ENCODE measurements at places on chromosomes 6 and 20. TPM values are rescaled to one million over a fixed set of nuclear protein-coding genes. Genes with fewer than 3 reads are reported as not detected.

Gene CAGE1
- 0.30 TPM for total RNA-seq

Gene CDH4
- total RNA-seq = 3.2 TPM

Gene COL11A2
- total RNA-seq = 1.3 TPM

Gene RSPO4
- 0.34 TPM for total RNA-seq

Gene RSPH9
- total RNA-seq = 0.55 TPM

GRCh38 chr6:132380358-132381029 lies 20.8 kb downstream of the MOXD1 start:
- no peaks in the 10 kb centered on the region for H3K4me1 ChIP-seq
- H3K27me3 ChIP-seq = no peaks in the 10 kb centered on the region
- no peak overlapping the region for H3K27ac ChIP-seq
- H3K36me3 ChIP-seq = no peaks in the 10 kb centered on the region

DNA sequence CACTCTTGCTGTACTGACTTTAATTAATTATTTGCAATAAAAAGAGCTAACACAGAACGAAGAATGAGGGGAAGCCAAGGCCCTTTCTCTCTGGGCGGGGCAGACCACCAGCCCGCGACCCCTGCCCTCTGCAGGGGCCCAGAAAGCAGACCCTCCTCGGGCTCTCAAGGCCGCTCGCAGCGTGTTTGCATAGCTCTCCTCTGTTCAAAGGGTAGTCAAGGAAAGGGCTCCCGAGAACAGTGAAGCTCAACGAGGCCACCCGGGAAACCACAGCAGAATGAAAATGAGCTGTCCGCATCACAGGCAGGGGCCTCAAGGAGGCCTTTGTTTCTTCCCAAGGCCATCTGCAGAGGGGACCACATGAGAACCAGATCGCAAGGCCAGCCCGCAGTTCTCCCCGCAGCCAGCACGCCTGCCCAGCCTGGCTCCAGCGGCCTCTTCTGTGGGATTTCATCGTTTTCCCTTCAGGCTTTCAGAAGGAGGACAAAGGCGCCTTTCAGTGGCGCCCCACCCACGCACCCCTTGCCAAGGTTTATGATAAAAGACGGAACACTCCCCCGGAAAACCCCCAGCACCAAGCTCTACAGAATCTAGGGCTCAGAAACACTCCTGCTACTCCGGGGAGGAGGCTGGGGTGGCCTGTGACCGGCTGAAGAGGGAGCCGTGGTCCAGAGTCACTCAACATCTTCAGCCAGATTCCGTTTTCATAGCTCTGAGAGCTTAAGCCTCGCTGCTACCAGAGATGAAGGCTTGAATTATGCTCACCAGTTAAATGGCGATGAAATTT lies 25.3 kb downstream of the ACSS1 start:
- H3K27ac ChIP-seq = no peak overlapping the region
- H3K4me1 ChIP-seq = peaks cover 8% of the 10 kb centered on the region
- H3K36me3 ChIP-seq = no peaks in the 10 kb centered on the region
- DNase-seq = peak; percentile 29

- H3K27ac ChIP-seq = no peak overlapping the region
- no peaks in the 10 kb centered on the region for H3K36me3 ChIP-seq
- H3K4me3 ChIP-seq = no peak overlapping the region
- H3K27me3 ChIP-seq = no peaks in the 10 kb centered on the region
These were observed 408.2 kb upstream of the FKBP1C start for GRCh38 chr6:62803094-62803493.

DNA sequence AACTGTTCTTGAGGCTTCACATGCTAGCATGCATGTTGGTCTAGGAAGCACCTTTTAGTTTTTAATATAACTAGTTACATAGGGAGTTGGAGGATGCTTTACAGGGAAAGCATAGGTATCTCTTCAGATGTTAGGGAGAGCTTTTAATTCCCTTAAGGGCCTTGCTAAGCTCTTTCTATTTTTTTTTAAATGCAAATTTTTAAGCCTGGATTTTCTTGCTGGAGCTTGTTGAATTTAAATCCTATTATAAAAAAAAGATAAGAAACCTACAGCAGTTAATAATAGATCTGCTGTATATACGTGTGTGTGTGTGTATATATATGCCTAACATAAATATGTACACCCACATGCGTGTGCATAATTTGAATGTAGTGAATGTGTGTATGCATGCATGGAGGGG lies 79.0 kb downstream of the FIG4 start:
- H3K27ac ChIP-seq = no peak overlapping the region
- peaks cover 10% of the 10 kb centered on the region for H3K4me1 ChIP-seq
- H3K4me3 ChIP-seq = no peak overlapping the region
- DNase-seq = no peak
- no peaks in the 10 kb centered on the region for H3K36me3 ChIP-seq

- no peaks in the 10 kb centered on the region for H3K36me3 ChIP-seq
- no peak overlapping the region for H3K27ac ChIP-seq
- no peak for DNase-seq
- no peaks in the 10 kb centered on the region for H3K27me3 ChIP-seq
- H3K4me1 ChIP-seq = no peaks in the 10 kb centered on the region
- no peak overlapping the region for H3K4me3 ChIP-seq
These were observed 181.3 kb upstream of the KCNQ5 start for GRCh38 chr6:72440611-72441010.

GRCh38 chr6:47477497-47478232 lies at the start of gene CD2AP:
Gene CD2AP (plus strand): TSS chr6:47477789. CDS start chr6:47478245, 456 bp downstream.
- H3K4me3 ChIP-seq = peak within 1 kb of the TSS; percentile 90
- peak within 1 kb of the TSS; percentile 93 for H3K27ac ChIP-seq
- H3K36me3 ChIP-seq = no peaks in the 10 kb centered on the region
- DNase-seq = peak; percentile 67

GRCh38 chr6:57267586-57268293 lies 45.6 kb upstream of the RAB23 start:
- H3K4me1 ChIP-seq = peaks cover 35% of the 10 kb centered on the region
- no peaks in the 10 kb centered on the region for H3K36me3 ChIP-seq
- H3K27me3 ChIP-seq = no peaks in the 10 kb centered on the region
- peak overlapping the region; percentile 76 for H3K27ac ChIP-seq
- no peak overlapping the region for H3K4me3 ChIP-seq
- DNase-seq = peak; percentile 99

- no peaks in the 10 kb centered on the region for H3K36me3 ChIP-seq
- no peaks in the 10 kb centered on the region for H3K4me1 ChIP-seq
- DNase-seq = no peak
- H3K27me3 ChIP-seq = no peaks in the 10 kb centered on the region
- H3K4me3 ChIP-seq = no peak overlapping the region
These were observed 67.4 kb upstream of the TOP1 start for GRCh38 chr20:40961176-40961575.

- no peaks in the 10 kb centered on the region for H3K4me1 ChIP-seq
- DNase-seq = no peak
- no peaks in the 10 kb centered on the region for H3K27me3 ChIP-seq
- H3K27ac ChIP-seq = no peak overlapping the region
These were observed 416.8 kb upstream of the SPTLC3 start for GRCh38 chr20:12591949-12592470.

GRCh38 chr6:162999575-163000285 lies 272.0 kb downstream of the PACRG start:
- H3K36me3 ChIP-seq = no peaks in the 10 kb centered on the region
- peak; percentile 92 for DNase-seq
- peaks cover 3% of the 10 kb centered on the region for H3K4me1 ChIP-seq
- peak overlapping the region; percentile 24 for H3K27ac ChIP-seq
- no peaks in the 10 kb centered on the region for H3K27me3 ChIP-seq

DNA sequence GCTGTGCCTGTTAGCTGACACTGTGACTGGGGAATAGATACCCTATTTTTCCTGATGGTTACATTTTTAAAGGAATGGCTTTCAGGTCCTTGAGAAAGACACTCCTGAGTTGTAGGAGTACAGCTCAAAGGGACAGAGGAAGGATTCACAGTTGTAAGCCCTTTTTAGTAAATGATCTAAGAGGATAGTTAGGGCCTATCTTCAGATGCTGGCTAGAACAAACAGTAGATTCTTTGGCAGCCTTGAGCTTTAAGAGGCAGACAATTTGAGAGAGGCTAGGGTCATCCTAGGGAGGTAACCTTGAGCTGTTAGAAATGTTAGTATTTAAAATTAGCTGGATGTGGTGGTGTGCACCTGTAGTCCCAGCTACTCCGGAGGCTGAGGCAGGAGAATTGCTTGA lies 111.5 kb downstream of the ZFAND3 start:
- H3K27ac ChIP-seq = no peak overlapping the region
- H3K4me3 ChIP-seq = no peak overlapping the region
- H3K27me3 ChIP-seq = no peaks in the 10 kb centered on the region
- DNase-seq = no peak
- H3K36me3 ChIP-seq = no peaks in the 10 kb centered on the region

DNA sequence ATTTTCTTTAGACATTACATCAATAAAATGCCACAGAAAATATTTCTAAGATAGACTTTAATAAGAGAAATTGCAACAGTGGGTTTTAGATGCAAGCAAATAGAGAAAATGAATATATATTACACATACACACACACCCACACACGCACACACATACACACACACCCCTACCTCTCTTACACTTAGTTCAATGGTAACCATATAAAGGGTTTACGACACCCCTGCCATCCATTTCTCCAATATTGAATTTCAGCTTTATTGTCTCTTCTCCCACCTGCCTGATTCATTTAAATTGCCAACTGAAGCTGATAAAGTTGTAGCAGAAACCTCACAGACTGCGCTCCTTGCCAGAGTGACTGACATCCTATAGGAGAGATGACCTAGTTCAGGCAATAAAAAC lies 154.6 kb downstream of the ADAT2 start:
- H3K36me3 ChIP-seq = no peaks in the 10 kb centered on the region
- DNase-seq = no peak
- H3K27ac ChIP-seq = no peak overlapping the region
- H3K4me3 ChIP-seq = no peak overlapping the region
- no peaks in the 10 kb centered on the region for H3K4me1 ChIP-seq

DNA sequence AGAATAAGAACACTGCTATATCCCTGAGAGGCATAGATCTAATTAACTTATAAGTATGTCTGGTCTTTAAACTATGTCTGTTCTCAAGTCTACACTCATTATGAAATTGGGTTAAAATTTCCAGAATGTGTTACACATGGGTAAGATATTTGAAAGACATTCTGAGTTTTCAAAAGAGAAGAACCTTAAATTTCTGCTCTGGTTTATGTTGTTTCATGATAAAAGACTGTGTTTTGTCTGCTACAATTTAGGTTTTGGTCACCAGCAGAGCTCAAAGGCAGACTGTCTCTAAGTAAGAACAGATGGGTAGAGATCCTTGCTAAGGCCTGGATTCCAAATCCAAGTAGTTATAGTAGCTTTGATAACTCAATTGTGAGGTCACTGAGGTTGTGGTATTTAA lies 6.0 kb downstream of the STMND1 start:
- no peak overlapping the region for H3K4me3 ChIP-seq
- peaks cover 4% of the 10 kb centered on the region for H3K27me3 ChIP-seq
- no peaks in the 10 kb centered on the region for H3K36me3 ChIP-seq

GRCh38 chr6:75334266-75335040 lies 49.9 kb upstream of the TMEM30A start:
- no peak overlapping the region for H3K4me3 ChIP-seq
- no peaks in the 10 kb centered on the region for H3K27me3 ChIP-seq
- no peaks in the 10 kb centered on the region for H3K36me3 ChIP-seq
- H3K27ac ChIP-seq = no peak overlapping the region

- no peaks in the 10 kb centered on the region for H3K27me3 ChIP-seq
- no peak overlapping the region for H3K27ac ChIP-seq
- peaks cover 14% of the 10 kb centered on the region for H3K4me1 ChIP-seq
These were observed 13.5 kb downstream of the NCOA7 start for GRCh38 chr6:125804264-125804663.

DNA sequence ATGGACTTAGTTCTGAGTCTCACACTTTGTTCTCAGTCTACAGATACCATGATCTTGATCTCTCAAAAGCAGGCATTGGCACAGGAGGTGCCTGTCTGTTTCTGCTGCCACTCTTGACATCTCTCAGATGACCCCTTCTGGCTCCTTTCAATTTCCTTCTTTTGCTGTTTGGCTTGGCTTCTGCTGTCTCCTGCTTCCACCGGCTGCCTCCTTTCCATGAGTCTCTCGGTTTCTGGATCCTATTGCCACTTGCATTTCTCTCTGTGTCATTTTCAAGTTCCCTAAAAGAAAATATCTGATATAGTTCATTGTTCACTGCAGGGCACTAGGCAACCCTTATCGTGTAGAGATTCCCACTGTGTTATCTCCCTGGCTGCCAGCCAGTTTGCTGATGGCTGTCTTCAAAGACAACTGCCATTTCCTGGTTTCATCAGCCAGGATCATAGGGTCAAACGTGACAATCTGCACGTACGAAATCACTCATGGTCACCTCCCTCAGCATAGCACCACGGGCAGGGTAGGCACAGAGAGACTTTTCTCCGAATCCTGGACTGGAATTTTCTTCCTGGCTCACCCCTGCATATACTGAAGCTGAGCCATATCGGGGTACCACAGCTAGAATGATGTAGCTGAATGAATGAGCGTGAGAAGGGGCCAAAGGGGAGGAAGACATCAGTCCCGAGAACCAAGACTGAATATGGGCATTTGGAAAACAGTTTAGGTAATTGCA lies 144.6 kb upstream of the TMEM170B start:
- no peaks in the 10 kb centered on the region for H3K27me3 ChIP-seq
- no peak for DNase-seq
- H3K4me1 ChIP-seq = peaks cover 18% of the 10 kb centered on the region
- H3K27ac ChIP-seq = no peak overlapping the region
- no peaks in the 10 kb centered on the region for H3K36me3 ChIP-seq
- no peak overlapping the region for H3K4me3 ChIP-seq

GRCh38 chr20:53291548-53291947 lies 302.1 kb downstream of the ZNF217 start:
- H3K4me1 ChIP-seq = no peaks in the 10 kb centered on the region
- DNase-seq = no peak
- H3K4me3 ChIP-seq = no peak overlapping the region
- H3K27me3 ChIP-seq = no peaks in the 10 kb centered on the region

DNA sequence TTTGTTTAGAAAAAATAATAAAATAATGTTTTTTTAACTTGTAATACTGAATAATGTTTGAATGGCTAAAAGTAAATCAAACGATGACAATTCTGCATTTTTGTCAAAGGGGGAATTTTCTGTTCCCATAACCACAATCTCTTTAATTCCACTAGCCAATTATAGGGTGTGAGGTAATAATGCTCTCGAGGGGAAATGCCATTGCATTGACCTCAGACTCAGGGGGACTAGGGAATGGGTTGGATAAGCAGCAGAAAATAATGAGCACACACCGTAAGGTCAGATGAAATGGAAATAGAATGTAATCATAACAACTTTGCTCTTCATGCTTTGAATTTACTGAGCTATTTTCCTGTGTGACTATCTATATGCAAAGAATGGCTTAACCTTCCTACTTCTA lies 584.7 kb downstream of the RFPL4B start:
- no peaks in the 10 kb centered on the region for H3K36me3 ChIP-seq
- no peaks in the 10 kb centered on the region for H3K27me3 ChIP-seq
- H3K4me3 ChIP-seq = no peak overlapping the region
- peak; percentile 90 for DNase-seq
- H3K4me1 ChIP-seq = peaks cover 11% of the 10 kb centered on the region

- no peaks in the 10 kb centered on the region for H3K27me3 ChIP-seq
- no peaks in the 10 kb centered on the region for H3K4me1 ChIP-seq
- H3K36me3 ChIP-seq = no peaks in the 10 kb centered on the region
- H3K27ac ChIP-seq = no peak overlapping the region
- no peak for DNase-seq
- H3K4me3 ChIP-seq = no peak overlapping the region
These were observed 143.0 kb upstream of the AHI1 start for GRCh38 chr6:135640449-135641111.
